ENCODE measurements at places on chromosomes 4 and X.

DNA sequence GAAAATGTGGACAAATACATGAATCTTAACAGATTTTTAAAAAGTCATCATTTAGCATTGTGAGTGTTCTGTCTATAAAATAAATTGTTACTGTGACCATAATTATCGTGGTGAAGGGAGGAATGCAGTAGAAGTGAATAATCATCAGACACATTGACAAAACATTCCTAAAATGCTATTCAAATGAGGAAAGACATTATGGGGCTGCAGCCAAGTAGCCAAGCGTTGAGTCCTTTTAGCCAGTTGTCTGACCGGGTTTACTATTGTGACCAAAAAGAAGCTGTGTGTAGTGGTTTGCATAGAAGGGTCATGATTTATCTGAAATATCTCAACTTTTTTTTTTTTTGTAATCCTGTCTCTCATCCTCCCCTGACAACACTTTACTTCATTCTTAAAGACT, 19.5 kb downstream of the WWC2 start:
- DNase-seq = no peak

DNA sequence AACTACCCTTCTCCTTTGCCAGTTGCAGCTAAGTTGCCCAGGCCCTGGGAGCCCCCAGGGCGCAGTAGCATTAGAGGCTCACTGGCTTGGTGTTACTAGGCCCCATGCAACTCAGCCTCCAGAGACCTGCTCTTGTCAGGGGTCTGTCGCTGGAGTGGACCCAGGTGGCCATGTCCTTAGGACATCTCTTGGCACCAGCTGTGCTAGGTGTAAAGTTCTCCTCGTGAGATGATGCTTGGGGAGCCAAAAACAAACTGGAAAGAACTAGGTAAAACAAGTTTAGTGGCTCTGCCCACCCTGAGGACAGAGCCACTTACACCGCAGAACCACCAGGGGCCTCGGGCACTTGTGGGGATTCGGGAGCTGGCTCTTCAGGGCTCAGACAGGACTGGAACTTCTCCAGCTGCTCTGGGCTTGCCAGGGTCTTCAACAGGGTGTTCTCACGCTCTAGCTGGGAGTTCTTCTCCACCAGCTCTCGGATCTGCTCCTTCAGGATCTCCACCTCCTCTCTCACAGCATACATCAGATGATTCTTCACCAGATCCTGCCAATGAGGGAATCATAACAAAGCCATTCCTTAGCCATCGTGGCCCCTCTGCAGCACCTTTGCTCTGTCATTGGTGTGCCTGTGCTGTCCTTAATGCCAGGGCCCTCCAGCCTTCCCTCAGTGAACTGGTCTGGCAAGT, 61.2 kb downstream of the TSC22D3 start:
- no peak for DNase-seq

DNA sequence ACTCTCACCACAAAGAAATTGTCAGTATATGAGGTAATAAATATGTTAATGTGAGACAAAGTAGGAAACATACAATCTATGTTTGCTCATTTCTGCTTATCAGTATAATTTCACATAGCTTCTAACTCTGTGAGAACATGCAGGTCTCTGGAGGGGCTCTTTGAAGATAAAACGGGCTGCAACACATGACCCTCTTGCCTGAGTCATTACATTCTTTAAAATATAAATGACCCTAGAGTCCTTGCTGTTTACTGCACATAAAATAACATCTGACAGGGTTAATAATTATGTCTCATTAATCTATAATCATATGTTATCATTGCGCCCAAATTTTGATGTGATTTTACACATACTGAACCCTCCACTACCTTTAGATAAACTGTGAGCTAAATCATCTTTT, 681.5 kb downstream of the ARAP2 start:
- DNase-seq = no peak

DNA sequence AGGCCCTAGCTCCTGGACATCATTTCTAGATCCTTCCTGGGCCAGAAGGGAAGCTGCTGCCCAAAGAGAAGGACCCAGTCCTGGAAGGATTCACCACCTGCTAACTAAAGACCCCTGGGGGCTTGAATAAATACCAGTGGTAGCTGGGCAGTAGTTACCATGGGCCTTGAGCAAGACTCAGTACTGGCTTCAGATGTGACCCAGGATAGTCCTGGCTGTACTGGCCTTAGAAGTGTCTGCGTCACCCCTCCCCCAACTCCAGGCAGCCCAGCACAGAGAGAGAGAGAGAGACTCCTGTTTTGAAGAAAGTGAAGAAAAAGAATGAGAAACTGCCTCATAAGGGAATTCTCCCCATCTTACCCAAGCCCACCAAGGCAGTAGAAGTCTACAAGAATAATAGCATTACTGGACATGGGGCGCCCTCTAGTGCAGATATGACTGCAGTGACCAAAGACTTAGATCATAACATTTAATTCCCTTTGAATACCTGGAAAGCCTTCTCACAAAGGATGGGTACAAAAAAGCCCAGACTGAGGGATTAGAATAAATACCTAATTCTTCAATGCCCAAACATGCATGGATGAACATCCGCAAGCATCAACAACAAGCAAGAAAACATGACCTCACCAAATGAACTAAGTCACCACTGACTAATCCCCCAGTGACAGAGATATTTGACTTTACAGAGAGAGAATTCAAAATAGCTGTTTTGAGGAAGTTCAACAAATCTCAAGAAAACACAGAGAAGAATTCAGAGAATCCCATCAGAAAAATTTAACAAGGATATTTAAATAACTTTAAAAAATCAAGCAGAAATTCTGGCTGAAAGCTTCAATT, 171.8 kb downstream of the HNRNPD start:
- DNase-seq = peak; percentile 71

GRCh38 chrX:103249805-103250204, 5.2 kb downstream of the TCEAL8 start:
- no peak for DNase-seq

- DNase-seq = no peak
Measured at GRCh38 chr4:98210281-98210680, 50.9 kb upstream of the RAP1GDS1 start.

- DNase-seq = no peak
Measured at GRCh38 chrX:138057883-138058282, 492.0 kb downstream of the ZIC3 start.

GRCh38 chrX:148670277-148670676, 169.9 kb downstream of the AFF2 start:
- no peak for DNase-seq

DNA sequence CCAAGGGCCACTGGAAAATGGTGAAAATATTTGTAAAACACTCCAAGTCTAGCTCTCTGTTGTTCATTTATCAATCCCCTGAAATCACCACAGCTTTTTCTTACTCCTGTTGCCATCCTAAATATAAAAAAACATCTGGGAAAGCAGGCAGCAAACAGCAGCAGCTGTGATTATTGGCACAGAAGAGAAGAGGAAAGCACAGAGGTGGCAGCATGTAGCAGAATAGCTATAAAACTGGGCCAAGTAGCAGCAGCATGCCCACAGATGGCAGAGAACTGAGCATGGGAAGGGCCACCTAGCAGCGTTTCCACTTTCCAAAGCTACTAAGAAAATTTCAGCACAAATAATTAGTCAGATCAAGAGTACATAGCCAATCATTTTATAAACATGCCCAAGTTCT, 307.2 kb downstream of the SLC7A11 start:
- DNase-seq = peak; percentile 93

DNA sequence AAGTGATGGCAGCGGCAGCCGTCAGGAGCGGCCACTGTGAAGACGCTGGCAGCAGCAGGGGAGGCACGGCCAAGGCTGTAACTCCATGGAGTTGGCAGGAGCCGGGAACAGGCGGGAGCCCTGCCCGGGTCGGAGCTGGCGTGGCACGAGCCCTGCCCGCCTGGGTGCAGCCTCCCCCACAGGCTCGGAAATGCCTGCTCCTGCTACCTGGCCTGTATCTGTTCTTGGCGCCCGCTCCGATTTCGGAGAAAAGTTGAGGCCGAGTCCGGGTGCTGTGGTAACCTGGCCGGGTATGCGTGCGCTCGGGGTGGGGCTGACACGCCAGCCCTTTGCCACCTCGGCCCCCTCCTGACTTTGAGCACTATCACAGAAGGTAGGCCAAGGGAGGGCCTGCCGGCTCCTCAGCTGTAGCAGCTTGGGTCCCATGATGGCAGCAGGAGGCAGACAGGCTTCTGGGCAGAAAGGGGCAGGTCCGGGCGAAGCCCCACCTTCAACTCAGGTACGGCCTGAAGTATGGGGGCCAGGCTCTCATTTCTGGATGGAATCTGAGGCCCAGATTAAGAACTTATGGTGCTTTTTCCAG, 51.2 kb upstream of the SHISA3 start:
- DNase-seq = no peak

DNA sequence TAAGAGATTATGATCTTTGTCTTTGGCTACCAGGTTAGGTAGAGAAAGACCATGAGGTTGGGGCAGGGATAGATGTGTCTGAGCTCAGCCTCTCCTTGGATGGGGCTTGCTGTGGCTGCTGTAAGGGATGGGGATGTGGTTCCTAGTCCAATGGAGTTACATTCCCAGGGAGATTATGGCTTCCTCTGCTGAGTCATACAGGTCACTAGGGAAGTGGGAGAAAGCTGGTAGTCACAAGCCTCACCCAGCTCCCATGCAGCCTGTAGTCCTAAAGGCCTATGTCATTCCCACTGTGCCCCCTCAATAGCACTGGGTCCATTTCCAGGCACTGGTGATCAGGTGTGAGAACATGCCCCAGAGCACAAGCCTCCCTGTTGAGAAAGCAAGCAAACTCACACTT, 70.6 kb upstream of the CENPE start:
- DNase-seq = no peak

DNA sequence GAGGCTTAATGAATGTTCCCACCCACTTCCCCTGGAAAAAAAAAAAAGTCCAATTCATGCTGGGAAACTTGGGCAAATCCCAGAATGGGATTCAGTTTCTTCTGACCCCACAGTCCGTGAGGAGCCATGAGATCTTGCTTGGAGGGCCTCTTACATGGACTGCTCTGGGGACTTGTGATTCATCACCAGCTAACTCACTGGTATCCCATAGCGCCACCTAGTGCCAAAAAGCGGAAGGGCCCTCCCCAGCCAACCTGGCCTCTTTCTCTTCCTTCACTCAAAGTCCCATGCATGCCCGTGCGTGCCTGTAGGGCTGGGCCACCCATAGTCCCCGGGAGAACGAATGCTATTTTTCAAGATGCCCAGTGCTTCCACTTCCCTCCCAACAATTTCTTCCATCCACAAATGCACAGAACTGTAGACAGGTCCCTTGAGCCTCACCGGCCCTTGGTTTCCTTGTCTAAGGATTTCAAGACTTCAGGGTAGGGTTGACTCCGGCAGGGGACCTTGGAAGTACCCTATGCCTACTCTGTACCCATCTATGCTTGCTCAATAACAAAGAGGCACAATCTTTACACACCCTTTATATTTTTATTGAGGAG, 5.1 kb downstream of the RTL5 start:
- DNase-seq = peak; percentile 83

DNA sequence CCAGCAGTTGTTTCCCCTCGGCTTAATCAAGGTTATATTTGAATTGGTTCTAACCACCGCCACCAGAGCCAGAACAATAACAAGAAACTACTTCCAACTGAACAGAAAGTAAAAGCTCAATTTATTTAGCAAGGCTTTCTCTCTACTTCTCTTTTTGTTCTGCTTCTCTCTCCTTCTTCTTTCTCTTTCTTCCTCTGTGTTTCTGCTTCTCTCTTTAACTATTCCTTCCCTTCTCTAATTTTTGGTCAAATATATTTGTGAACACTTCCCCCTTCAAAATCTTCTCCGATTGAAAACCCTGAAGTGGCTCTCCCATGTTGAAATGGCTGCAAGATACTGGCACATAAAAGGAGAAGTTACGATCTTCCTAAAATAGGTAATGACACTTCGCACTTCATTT, 1195.9 kb upstream of the PRKX start:
- DNase-seq = no peak

DNA sequence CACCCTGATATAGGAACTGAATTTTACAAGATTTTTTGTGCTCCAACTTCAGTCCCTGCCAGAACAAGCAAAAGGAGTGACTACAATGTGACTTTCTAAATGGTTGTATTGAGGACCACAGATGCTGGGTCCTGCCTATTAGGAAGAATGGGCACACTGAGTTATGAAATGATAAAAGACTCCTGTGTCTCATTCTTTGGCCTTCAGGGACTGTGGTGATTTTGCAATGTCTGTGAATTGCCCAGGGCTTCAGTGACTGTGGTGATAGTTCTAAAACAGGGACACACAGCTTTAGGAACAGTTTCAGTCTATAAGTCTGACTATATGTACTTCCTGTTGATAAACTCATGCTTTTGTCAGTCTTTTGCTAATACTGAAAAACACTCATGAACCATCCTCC, 210.2 kb downstream of the DMD start:
- no peak for DNase-seq

DNA sequence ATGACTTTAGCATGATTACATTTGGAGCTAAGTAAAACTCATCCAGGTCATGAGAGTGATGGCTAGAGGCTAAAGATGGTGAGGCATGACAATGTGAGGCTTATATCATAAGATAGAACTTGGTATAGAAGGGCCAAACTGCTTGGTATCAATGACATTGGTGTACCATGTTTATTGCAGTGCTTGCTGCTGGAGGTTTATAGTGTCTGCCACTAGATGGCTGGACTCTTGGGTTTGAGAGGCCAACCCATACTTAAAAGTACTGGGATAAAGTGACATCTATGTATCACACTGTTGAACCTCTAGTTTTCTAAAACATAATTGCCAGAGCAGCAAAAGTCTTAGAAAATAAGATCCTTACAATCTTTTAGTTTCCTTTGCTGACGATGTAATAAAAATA, 83.0 kb upstream of the TACR3 start:
- no peak for DNase-seq

DNA sequence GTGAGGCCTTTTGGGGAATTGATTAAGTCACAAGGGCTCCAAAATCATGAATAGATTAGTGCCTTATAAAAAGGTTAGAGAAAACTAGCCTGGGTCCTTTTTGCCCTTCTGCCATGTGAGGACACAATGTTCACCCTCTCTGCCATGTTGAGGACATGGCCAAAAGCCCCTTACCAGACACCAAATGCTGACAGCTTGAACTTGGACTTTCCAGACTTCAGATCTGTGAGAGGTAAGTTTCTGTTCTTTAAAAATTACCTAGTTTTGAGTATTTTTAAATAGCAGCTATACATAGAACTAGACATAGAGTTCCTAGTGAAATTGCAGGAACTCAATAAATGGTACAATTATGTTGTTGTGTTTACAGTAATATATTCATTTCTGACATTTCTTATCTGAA, 1214.4 kb downstream of the ADGRL3 start:
- DNase-seq = no peak

GRCh38 chr4:183988874-183989273, 83.8 kb downstream of the STOX2 start:
- DNase-seq = no peak

- DNase-seq = no peak
Measured at GRCh38 chr4:24144381-24144780, 254.5 kb upstream of the PPARGC1A start.

DNA sequence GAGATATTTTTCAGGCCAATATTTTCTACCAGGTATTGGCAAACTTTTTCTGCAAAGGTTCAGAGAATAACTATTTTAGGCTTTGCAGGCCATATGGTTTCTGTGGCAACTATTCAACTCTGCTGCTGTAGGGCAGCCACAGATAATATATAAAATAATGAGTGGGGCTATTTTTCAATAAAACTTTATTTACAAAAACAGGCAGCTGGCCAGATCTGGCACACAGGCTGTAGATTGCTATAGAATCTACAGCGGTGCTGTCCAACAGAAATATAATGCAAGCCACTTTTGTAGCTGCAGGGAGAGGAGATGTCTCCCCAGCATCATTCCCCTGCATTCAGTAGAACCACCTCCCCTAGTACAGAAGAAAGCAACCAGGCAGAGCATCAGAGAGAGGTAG, 97.6 kb upstream of the BCOR start:
- DNase-seq = no peak

All from NCI-H1694 treated with DMSO at 0.1 percent for 48 hours (cell line).